HepG2 (cell line): ENCODE measurements at places on chromosomes 5 and 9. TPM values are rescaled to one million over a fixed set of nuclear protein-coding genes. Genes with fewer than 3 reads are reported as not detected.

- no peak for DNase-seq
Measured at GRCh38 chr9:96164268-96164683, 137.7 kb downstream of the HSD17B3 start.

DNA sequence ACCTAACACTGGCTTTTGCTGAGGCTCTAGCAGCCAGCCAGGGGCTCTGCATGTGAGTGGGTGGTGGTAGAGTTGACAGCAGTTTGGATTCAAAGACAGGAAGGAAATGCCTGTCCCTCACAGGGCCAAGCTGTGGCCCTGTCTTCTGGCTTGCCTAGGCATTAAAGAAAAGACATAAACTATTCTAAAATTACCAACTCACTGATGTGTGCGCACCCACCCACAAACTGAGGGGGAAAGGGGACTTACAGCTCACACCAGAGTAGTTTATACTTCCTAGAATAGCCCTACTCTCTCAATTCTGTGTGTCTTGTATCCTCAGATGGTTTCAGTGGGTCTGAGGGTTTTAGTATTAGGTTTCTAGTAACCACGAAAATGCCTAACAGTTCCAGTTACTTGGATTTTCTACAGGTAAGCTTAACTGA is 18.3 kb upstream of the IL13 start:
- no peak for DNase-seq

DNA sequence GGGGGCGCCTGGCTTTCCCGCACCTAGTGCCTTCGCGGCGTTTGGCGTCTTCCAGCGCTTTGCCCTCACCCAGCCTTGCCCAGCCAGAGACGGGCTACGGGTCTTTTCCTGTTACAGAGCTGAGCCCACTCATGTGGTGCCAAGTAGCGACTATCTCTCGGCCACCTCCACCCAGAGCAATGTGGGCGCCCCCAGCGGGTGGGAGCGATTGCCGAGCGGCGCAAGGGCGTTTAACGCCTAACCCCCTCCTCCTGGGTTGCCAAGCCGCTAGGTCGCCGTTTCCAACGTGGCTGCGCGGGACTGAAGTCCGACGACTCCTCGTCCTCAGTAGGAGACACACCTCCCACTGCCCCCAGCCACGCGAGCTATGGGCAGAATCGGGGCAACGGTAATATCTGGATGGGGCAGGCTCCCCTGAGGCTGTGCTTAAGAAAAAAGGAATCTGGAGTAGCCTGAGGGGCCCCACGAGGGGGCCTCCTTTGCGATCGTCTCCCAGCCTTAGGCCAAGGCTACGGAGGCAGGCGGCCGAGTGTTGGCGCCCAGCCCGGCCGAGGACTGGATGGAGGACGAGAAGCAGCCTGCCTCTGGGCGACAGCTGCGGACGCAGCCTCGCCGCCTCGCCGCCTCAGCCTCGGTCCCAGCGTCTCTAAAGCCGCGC is 5.8 kb downstream of the TLX3 start:
- no peak for DNase-seq

Gene OBP2A
- polyA plus RNA-seq: 0.20 and 0.32 TPM in 2 replicates

Gene FGF10
- polyA plus RNA-seq: not detected in 2 replicates

- DNase-seq: no peak
Measured at GRCh38 chr9:35280399-35280798, 118.6 kb downstream of the UNC13B start.

DNA sequence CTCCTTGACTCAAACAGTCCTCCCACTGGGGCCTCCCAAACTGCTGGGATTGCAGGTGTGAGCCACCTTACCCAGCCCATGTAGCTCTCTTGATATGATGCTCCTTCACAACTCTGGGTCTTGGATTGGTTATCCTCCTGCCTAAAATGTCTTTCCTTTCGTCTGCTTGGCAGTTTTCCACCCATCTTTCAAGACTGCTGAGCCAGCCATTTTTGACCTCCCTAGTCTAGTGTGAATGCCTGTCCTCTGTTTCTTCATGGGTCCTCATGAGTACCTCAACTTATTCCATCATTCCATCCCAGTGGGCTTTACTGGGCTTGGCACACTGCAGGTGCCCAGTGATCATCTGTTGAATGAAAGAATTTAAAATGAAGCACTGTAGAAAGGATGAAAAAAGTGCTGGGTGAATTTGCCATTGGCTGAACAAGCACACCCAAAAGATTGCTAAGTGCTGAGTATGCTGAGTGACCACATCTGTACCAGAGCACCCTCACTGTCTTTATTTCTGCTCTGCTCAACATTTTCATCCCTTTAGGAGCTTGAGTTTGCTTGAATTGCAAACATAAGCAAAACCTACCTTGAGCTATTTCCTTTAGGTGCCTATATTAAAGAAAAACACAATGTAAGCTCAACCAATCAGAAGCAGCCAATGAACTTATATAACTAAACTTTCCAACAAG is 84.8 kb upstream of the FAM169A start:
- no peak for DNase-seq

- DNase-seq: no peak
Measured at GRCh38 chr5:181217111-181217802, 5.8 kb upstream of the TRIM41 start.

DNA sequence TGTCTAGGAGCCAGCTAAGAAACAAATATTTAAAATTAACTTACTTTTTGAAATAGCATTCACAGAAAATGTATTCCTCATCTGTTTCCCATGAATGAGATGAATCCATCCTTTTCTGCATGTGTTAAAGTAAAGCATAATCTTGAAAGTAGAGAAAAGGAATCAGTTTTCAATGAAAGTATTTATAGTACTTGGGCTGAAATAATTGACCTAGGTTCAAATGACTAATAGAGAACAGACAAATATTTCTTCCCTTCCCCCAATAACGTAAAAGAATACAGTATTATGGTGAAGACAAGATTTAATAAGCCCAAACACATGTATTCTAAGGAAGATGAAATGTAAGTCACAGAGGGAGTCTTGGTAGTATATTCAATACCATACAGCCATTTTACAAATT is 403.5 kb downstream of the ZNF608 start:
- DNase-seq: no peak

Gene CCDC192
- polyA plus RNA-seq: not detected in 2 replicates

DNA sequence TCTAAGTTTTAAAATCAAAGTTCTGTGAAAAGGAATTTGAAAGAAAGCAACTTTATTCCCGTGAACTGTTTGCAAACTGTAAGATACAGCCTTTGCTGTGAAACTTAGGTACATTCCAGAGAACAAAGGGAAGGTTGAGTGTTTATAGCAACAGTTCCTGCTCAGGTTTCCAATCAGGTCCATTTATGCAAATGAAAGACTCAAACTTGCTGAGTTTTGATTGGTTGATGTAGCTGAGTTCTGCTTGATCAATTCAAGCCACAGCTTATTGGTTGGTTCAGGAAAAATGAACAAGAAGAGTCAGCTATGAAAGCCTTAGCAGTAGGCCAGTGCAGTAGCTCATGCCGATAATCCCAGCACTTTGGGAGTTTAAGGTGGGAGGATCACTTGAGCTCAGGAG is 37.9 kb downstream of the SLC27A6 start:
- no peak for DNase-seq

- DNase-seq: no peak
Measured at GRCh38 chr9:89277454-89277853, 33.5 kb upstream of the CKS2 start.

GRCh38 chr9:125983681-125984080 is 236.5 kb downstream of the PBX3 start:
- DNase-seq: no peak

GRCh38 chr5:98292496-98292895 is 481.0 kb upstream of the RGMB start:
- DNase-seq: no peak

DNA sequence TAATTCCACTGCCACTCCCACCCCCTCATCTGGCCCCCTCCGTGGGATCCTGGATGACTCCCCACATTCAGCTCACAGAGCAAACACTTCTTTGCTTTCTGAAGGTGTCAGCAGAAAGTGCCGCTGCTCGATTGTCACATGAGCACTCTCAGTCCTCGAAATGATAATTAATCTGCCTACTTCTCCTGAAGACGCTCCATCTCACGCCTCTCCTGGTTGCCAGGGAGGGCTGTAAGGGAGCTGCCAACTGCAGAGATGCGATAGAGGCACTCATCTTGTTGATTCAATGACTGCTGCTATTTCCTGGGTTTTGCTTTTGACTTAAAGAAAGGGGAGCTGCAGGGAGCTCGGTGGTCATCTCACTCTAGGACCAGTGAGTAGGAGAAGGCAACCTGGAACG is 206.5 kb downstream of the DAB2IP start:
- DNase-seq: no peak

Gene ANKRD34B
- polyA plus RNA-seq: 0.01 TPM in 1 of 2 replicates, not detected in the other

Gene TAF9
- polyA plus RNA-seq: 163 and 218 TPM in 2 replicates

DNA sequence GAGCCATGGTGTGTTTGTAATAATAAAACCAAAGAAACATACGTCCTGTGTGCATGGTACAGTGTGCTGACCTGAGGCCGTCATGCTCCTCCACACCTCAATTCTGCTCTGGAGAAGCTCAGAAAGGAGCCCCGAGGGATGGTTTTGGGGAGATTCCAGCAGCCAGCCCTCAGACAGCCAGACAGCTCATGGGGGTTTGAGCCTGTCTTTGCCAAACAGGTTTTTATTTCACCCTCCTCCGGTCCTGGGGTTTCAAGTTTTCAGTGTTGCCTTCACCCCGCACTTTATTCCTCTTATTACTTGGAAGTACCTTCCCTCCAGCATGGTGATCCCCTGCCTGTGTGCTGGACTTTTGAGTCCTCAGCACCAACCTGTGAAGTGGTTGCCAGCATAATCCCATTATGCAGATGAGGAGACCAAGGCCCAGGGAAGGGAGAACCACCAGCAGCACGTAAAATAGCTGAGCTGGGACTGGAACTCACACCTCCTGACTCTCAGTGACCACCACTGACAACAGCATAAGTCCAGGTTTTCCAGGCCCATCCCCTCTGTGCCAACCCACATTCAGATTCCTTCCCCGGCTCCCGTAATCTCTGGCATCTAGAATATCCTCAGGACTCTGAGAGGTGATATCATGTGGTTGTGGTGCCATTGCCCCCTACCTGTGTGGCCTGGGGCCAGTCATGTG is 35.1 kb downstream of the TGFBI start:
- no peak for DNase-seq
